ENCODE measurements at places on chromosomes 13 and 19.

DNA sequence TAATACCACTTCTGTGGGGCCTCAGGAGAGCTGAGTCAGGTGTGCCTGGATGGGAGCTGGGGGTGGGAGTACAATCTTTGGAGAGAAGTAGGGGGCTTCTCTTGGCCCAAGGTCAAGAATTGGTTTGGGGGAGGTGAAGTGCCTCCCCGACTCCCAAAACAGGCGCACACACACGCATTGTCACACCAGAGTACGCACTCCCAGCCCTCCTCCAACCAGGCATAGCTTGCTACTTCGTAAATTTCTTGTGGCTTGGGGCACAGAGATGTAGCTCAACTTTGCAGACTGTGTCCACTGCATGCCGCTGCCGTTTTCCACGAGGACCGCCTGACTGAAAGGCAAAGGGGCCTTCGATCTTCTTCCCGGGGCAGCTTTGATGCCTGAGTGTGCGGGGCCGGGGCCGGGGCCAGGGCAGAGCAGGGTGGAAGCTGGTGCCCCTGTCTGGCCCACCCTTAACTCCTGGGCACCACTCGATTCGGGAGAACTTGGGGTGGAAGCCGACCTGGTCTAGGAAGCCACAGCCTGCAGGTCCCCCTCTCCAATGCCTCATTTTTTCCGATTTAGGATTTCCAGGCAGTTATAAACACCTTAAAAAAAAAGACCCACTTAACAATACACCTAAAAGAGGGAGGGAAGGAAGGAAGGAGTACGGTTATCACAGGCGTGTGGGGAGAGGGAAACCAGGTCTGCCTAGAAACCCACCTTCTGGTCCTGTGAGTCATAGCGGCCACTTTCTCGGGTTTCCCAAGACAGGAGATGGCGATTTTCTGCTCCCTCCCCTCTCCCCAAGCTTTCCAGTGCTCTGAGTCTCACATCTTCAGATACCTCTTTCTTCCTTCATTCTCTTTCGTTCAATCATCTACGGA is 5.8 kb upstream of the TSHZ3 start:
- no peak for DNase-seq

- DNase-seq: peak; percentile 68
Observed at GRCh38 chr19:7494416-7495098, 5.7 kb upstream of the PEX11G start.

DNA sequence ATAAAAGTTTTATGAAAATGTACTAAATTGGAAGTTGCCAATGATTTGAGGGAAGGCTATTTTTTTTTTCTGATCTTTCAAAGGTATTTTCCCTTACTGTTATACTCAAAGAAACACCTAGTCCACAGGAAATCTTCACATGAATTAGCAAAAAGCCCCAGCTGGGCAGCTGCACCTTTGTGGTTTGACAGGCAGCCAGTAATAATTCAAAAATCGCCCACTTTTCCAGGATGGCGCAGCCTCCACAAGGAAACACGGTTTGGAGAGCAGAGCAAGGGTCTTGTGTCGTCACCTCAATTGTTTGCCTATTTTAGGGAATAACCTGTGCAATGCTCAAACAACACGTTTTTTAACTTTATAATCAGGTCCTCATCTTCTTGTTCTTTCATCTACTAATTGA is 324.9 kb upstream of the GPC6 start:
- DNase-seq: no peak

- no peak for DNase-seq
Observed at GRCh38 chr13:89746554-89746953, 1600.9 kb upstream of the MIR17HG start.

DNA sequence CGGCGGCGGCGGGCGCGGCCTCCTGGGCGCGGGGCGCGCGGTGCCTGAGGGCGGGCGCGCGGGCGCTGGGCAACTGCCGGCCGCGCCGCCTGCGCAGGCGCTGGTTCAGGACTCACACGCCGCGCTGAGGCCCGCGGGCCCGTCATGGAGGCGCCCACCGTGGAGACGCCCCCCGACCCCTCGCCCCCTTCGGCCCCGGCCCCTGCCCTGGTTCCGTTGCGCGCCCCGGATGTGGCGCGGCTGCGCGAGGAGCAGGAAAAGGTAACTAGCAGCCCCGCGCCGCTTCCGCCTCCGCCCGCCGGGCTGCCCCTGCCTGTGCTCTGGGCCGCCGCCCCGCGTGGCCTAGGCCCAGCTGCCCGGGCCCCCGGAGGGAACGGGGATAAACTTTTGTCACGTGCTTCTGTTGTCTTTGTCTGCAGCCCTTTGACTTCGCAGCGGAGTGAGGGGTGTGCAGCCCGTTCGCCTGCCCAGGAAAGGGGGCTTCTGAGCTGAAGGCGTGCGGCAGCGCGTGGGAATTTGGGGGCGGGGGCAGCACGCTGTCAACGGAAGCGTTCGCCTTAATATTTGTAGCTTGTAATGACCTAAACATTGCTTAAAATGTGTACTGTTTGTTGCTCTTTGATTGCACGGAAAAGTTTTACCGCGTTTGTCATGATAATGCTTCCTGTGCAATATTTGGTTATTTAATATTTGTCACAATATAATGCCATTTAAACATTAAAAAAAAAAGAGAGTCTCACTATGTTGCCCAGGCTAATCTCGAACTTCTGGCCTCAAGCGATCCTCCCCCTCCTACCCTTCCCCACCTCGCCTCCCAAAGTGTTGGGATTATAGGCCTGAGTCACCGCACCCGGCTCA is 594 bp downstream of the URI1 start:
- DNase-seq: peak; percentile 83

DNA sequence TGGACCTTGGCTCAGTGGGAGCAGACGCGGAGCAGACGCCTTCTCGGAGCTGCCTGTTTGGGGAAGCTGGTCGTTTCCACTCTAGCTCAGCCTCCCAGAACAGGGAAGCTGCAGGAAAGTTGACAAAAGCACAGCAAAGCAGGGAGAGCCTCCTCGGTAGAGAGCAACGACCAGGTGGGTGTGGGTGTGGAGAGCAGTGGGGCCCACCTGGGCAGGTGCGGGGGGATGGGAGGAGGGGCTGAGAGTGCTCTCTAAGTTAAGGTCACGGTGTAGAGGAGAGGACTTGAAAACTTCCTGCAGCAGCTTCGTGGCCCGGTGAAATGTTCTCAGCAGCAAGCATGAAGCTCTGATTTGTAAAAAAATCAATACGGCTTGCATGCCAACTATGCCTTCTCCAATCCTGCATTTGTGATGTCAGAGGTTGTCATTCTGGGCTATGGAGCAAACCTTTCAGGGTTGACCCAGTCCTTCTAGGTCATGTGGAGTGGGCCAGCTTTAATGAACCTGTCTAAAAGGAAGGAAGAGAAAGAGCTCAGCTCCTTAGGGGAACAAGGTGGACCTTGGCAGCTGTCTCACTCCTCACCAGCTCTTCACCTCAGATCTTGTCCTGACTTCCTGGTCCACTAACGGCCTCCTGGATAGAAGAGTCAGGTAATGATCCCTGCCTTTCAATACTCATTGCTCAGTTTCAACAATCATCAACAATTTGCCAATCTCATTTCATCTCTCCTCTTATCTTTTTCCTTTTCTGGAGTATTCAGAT is 85.8 kb upstream of the UBL3 start:
- no peak for DNase-seq

- no peak for DNase-seq
Observed at GRCh38 chr13:88887045-88887662, 1216.0 kb downstream of the SLITRK5 start.

- DNase-seq: peak; percentile 75
Observed at GRCh38 chr19:38663957-38664502, 16.6 kb downstream of the ACTN4 start.

GRCh38 chr19:19329126-19329525 is 8.5 kb downstream of the MAU2 start:
- DNase-seq: no peak

GRCh38 chr19:30920222-30920621 is 429.0 kb downstream of the TSHZ3 start:
- DNase-seq: no peak

- no peak for DNase-seq
Observed at GRCh38 chr13:112752711-112753541, 63.1 kb downstream of the ATP11A start.

DNA sequence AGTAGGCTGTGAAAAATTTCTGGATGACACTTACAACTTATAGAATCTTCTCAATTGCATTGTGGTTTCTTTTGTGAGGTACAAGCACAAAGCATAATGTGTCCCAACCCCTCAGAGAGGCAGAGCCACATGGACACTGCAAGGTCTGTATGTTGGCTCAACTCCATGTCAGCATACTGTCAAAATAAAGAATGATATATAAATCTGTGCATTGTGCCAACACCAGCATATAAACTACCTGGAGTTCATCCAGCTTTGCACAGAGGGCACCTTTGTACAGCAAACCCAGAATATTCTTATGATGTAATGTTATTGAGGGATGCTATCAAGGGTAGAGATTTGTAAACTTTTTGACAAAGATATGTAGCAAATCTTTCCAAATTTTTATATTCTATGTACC is 1065.8 kb upstream of the MIR17HG start:
- no peak for DNase-seq

- DNase-seq: peak; percentile 55
Observed at GRCh38 chr19:47190167-47190727, 40.8 kb downstream of the BBC3 start.

DNA sequence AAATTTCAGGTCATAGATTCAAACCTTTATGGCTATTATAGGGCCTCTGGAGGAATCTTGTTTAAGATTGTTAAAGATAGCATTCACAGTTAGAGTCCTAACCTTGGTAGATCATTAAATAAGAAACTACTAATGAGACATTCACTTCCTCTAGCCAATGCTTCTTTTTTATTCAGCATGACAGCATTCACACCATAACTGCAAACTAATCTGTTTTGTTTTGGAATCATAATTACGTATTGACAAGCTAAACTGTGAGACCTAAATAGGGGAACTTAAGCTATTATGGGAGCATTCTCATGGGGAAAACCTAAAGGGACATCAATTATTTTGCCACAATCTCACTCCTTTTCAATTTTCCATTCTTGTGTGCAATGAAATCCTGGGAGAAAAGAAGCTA is 653.8 kb downstream of the PCDH9 start:
- DNase-seq: no peak

GRCh38 chr19:37914908-37915307 is 7.9 kb downstream of the SIPA1L3 start:
- DNase-seq: no peak

DNA sequence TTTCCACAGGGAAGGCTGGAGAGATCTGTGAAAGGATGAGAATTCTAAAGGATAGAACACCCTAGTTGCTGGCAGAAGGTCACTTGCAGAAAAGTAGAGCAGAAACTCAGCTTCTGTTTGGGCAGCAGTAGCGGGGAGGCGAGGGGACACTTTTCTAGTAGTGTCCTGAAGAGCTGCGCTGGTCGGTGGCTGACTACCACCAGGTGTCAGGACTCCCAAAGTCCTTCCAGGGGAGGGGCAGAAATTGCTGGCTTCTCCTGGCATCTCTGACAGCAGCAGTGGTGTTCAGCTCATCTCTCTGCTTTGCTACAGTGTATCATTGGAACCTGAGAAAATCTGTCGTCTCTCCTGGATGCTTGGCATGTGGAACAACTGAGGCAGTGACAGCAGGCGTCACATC is 120.9 kb downstream of the ZDHHC20 start:
- no peak for DNase-seq

DNA sequence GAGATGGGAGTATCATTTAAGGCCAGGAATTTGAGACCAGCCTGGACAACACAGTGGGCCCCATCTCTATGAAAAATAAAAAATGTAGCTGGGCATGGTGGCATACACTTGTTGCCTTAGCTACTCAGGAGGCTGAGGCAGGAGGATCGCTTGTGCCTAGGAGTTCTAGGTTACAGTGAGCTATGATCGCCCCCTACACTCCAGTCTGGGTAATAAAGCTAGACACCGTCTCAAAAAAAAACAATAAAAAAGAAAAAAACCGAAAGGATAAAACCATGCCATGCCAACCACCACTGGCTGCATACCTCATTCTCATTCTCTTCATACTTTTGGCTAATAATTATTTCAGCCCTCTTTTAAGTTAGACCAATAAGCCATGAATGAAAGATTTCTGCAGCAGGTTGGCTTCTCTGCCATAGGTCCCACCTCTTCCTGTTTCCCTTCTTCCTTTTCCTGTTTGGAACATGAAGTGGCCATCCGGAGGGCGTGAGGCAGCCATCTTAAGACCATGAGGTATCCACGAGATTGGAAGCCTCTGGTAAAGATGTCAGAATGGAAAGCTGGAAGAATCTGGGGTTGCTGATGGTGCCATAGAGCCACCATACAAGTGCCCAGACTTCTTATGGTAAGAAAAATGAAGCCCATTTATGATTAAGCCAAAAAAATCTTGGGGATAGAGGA is 171.3 kb downstream of the CACNA1A start:
- no peak for DNase-seq

- DNase-seq: no peak
Observed at GRCh38 chr13:69959046-69959445, 148.6 kb upstream of the ATXN8OS start.

GRCh38 chr13:99980824-99981734 is 505 bp upstream of the ZIC2 start:
- DNase-seq: peak; percentile 38

- no peak for DNase-seq
Observed at GRCh38 chr13:37870895-37871550, 1.5 kb upstream of the TRPC4 start.

DNA sequence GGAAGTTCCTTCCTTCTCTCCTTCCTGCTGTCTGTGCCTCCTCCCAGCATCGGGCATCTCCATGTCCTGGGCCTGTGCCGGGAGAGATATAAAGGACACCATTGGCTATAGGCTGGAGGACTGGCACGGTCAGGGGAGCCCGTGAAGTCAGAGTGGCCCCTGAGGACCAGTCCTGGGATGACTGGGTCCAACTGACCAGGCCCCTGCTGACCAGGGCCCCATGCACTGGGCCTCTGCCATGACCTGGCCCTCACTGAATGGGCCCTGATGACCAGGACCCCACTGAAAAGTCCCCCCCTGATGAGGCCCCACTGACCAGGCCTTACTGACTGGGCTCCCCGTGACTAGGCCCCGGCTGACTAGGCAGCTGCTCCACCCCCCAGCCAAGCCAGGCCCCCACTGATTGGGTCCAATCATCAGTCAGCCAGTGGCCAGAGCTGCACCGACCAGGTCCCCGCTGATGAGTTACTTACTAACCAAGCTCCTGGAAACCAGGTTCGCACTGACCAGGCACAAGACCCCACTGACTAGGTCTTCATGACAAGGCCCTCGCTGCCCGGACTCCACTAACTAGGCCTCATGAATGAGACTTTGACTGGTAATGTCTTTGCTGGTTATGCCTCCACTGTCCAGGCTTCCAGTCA is 20.0 kb upstream of the ZNF14 start:
- no peak for DNase-seq

- no peak for DNase-seq
Observed at GRCh38 chr19:35461060-35461459, 13.0 kb downstream of the FFAR2 start.

- DNase-seq: no peak
Observed at GRCh38 chr13:20749377-20749776, 24.4 kb downstream of the EEF1AKMT1 start.

- DNase-seq: no peak
Observed at GRCh38 chr13:40333226-40333625, 333.2 kb downstream of the FOXO1 start.

DNA sequence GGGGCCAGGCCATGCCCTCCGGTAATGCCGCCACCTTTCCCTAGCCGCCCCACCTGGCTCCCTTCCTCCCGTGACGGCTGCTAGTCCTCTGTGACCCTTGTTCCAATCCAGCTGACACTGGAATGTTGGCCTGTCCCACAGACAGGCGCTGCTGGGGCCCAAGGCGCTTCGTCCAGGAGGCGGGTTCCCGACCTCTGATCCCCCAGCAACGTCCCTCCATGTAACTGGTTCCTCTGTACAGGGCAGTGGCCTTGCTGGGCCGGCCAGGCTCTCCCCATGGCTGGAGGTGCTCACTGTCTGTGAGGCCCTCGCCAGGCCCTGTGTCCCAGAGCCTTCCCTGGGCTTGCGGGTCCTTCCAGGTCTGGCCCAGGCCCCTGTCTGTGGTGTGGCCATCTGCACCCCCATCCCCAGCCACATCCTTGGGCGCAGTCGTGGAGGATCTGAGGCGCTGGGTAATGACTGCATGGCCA is 6.8 kb upstream of the GRIN3B start:
- DNase-seq: no peak

Measured in Right ventricle myocardium superior (tissue), 1 donor.